ENCODE measurements at places on chromosomes 11 and 22.

DNA sequence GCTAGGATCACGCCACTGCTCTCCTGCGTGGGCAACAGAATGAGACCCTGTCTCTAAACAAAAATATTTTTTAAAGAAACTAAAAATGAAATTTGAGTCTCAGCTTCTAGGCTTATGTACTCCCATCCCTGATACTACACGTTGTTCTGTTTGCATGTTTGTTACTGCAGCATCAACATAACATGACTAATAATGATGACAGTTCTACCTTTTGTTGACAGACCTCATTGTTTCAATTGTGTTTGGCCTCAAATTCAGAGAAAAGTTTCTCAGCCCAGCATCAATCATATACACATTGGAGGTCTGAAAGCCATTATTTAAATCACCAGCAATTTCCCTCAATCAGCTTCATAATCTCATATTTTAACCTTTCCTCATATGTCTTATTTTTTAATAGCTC is 20.8 kb downstream of the LAYN start:
- DNase-seq, result no peak

GRCh38 chr11:123033895-123034294 is 28.0 kb downstream of the HSPA8 start:
- no peak for DNase-seq

- DNase-seq, result no peak
Measured at GRCh38 chr11:79393362-79394043, 47.3 kb downstream of the TENM4 start.

DNA sequence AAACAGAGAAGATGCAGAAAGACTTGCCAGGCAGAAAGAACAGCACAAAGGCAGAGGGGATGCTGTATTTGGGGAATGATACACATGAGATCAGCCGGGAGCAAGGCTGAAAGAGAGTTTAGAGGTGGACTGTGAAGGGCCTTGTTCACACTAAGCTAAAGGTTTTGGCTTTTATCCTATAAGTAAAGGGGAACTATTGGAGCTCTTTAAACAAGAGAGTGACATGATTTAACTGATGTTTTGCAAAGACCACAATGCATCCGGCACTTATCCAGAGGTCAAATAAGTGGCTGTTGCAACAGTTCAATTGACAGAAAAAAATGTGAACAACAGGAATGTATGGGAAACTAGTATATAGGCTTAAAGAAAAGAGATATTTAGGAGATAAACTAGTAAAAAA is 64.7 kb upstream of the RRAS2 start:
- DNase-seq, result no peak

- DNase-seq, result no peak
Measured at GRCh38 chr22:18069041-18069440, 8.7 kb upstream of the PEX26 start.

- DNase-seq, result no peak
Measured at GRCh38 chr11:23278121-23278520, 417.8 kb upstream of the CCDC179 start.
